ENCODE measurements at places on chromosomes 16 and 17. TPM values are rescaled to one million over a fixed set of nuclear protein-coding genes. Genes with fewer than 3 reads are reported as not detected.

Gene NEUROD2
- not detected for total RNA-seq

Gene ASGR1
- 1.5 TPM for total RNA-seq

Gene CLEC18A
- total RNA-seq = 0.10 TPM

Gene TMEM88
- 0.96 TPM for total RNA-seq

Gene CD68
- 37.0 TPM for total RNA-seq

Gene KCNJ2
- total RNA-seq = 0.15 TPM

Gene SLC12A3
- not detected for total RNA-seq

Gene VPS4A
- 30.2 TPM for total RNA-seq

Gene MYLK3
- total RNA-seq = 0.19 TPM

Gene SLC5A10
- total RNA-seq = 0.18 TPM

Gene BCAR1
- 76.5 TPM for total RNA-seq

Gene HOXB2
- 0.55 TPM for total RNA-seq

Gene ATP2A3
- 4.7 TPM for total RNA-seq

Gene HS3ST3A1
- 0.34 TPM for total RNA-seq

Gene SMCR8
- 18.5 TPM for total RNA-seq

Gene CRHR1
- total RNA-seq = 0.25 TPM

Measured in A549 treated with DMSO at 1 μM for 4 hours (cell line).